Sigmoid colon (tissue), 7 donors: ENCODE measurements at places on chromosomes 7 and 10. TPM values are rescaled to one million over a fixed set of nuclear protein-coding genes. Genes with fewer than 3 reads are reported as not detected.
A peak's percentile ranks its signal among the peaks of the same experiment; 100 is the strongest.

GRCh38 chr10:4663162-4663992, 162.6 kb upstream of the AKR1E2 start:
- peak; percentile 92 for DNase-seq

DNA sequence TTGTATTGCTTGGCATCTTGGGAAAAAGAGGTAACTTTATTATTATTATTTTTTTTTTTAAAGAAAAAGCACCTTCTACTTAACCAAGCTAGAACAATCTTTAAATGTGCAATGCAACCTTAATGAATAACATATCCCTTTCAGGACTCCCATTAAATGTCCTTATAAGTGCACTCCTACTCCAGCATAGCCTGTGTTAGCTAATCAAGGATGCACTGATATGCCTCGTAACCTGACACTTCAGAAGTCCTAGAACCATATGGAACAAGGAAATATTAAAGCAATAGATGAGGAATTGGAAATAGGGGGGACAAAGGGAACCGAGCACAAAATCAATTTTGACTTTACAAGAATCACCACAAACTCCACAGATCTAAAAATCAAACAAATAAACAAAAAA, 522.4 kb downstream of the PARD3 start:
- no peak for DNase-seq

DNA sequence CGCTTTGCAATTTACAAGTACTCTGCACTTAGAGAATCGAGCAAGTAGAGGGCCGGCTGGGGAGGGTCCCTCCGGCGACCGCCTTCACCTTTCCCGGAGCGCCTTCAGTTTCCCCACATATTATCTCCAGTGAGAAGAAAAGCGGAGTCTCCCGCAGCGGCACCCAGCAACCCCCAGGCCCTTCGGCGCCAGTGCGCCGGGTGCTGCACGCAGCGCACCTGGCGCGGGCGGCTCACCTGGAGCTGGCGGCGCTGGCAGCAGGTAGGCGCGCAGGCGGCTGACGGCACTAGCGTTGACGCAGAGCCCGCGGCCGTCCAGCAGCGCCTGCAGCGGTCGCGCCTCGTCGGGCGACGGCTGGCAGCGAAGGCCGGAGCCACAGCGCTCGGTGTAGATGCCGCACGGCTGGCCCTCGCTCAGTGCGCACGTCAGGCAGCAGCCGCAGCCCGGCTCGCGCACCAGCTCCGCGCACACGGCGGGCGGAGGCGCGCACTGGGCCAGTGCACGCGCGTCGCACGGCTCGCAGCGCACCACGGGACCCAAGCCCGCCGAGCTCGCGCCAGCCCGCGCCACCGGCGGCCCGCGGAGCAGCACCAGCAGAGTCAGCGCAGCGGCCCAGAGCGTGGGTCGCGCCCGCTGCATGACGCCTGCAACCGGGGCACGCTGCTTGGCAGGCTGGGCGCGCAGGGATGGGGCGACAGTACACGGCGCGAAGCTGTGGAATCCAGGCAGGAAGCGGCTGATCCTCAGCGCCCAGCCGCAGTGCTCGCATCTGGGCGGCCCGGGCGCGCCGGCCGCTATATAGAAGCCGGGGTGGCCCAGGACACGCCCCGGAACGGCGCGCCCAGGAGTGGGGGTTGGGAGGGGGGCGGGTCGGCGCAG, at the start of gene IGFBP3:
TSS of gene IGFBP3 (minus strand) at position 771 of the 879 bp plus-strand sequence. CDS start at position 639, 132 bp downstream.
- no peak for DNase-seq

- no peak for DNase-seq
Measured at GRCh38 chr7:90994601-90995000, 269.6 kb upstream of the FZD1 start.

DNA sequence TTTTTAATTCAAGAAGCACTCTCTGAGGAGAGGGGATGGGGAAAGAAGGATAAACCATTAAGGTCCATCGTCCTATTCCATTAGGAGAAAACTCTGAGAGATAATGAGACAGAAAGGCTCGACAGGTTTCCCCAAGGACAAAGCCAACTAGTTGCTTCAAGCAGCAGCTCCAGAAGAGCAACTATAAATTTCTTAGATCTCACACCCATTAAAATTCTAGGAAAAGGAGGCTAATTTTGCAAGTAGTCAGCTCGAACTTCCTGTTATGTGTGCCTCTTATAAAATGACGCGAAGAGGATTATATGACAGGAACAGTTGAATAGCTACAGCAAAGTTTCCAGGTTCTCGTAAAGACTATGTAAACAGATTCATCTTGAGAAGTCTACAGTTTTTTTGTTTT, 52.0 kb upstream of the ST8SIA6 start:
- no peak for DNase-seq

C10orf67 gene
- total RNA-seq, result not detected

RAMP3 gene
- 40.9 TPM for total RNA-seq

RTKN2 gene
- not detected for total RNA-seq
